Bronchial epithelial cell (primary cell): ENCODE measurements at places on chromosomes 11 and 22. TPM values are rescaled to one million over a fixed set of nuclear protein-coding genes. Genes with fewer than 3 reads are reported as not detected.

PHOX2A gene
- not detected in 2 replicates for total RNA-seq

OR4D5 gene
- not detected in 2 replicates for total RNA-seq

GPR137 gene
- total RNA-seq = 2.9 and 5.6 TPM in 2 replicates

HEPACAM gene
- total RNA-seq = not detected in 2 replicates

RFPL1 gene
- total RNA-seq = not detected in 2 replicates

MS4A3 gene
- total RNA-seq = not detected in 2 replicates

MS4A15 gene
- not detected in 2 replicates for total RNA-seq

SYT13 gene
- not detected in 2 replicates for total RNA-seq

HDAC10 gene
- total RNA-seq = 9.7 and 13.8 TPM in 2 replicates

CASP12 gene
- not detected in 2 replicates for total RNA-seq
